ENCODE measurements at places on chromosomes 7 and 10.

GRCh38 chr10:122113161-122113944 is 124.4 kb downstream of the TACC2 start:
- DNase-seq, result peak; percentile 95

- no peak for DNase-seq
Observed at GRCh38 chr10:84188815-84189214, 5.5 kb upstream of the CDHR1 start.

DNA sequence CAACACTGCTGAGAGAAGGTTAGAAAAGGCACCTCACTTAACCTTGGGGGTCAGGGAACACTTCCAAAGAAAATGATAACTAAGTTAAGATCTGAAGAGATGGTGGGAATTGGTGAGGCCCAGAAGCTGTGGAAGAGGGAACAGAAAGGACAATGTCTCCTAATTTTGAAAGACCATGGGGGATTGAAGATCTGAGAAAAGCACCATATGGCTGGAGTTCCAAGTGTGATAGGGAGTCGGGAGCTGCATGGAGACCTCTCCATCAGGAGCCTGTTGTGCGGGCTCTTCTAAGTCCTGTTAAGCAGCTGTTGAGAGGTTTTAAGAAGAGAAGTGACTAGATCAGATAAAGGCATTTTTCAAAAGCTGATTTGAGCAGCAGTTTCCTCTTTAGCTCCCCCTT is 254.3 kb downstream of the CDK14 start:
- no peak for DNase-seq

DNA sequence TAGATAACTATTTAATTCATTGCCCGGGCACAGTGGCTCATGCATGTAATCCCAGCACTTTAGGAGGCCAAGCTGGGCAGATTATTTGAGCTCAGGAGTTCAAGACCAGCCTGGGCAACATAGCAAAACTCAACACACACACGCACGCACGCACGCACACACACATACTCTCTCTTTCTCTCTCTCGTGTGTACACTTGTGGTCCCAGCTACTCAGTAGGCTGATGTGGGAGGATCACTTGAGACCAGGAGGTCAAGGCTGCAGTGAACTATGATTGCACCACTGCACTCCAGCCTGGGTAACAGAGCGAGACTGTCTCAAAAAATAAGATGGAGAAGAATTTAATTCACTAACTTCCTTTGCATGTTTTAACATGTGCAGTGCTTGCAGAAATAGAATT is 38.1 kb downstream of the PTPN12 start:
- no peak for DNase-seq

GRCh38 chr7:148129023-148129422 is 461.5 kb upstream of the C7orf33 start:
- DNase-seq, result no peak

DNA sequence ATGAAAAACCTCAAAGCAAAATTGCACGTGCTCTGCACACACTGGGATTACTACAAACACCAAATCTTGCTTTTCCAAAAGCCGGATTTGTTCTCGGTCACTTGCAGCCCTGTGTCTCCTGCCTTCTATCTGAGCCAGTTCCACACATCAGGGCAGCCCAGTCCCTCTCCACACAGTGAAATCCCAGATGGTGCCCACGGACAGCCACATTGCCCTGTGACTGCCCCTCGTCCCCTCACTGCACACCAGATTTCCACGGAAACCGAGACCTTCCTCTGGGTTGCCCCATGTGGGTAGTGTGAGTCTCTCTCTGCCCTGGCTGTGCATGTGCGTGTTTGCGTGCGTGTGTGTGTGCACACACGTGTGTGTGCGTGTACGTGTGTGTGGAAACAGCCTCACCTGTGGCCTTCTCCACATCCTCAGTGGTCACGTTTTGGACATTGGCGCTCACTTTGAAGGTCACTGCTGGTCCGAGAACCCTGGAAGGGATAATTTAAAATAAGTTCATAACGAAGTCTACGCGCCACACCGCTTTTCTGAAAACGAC is 506.7 kb downstream of the PTPRN2 start:
- DNase-seq, result no peak

DNA sequence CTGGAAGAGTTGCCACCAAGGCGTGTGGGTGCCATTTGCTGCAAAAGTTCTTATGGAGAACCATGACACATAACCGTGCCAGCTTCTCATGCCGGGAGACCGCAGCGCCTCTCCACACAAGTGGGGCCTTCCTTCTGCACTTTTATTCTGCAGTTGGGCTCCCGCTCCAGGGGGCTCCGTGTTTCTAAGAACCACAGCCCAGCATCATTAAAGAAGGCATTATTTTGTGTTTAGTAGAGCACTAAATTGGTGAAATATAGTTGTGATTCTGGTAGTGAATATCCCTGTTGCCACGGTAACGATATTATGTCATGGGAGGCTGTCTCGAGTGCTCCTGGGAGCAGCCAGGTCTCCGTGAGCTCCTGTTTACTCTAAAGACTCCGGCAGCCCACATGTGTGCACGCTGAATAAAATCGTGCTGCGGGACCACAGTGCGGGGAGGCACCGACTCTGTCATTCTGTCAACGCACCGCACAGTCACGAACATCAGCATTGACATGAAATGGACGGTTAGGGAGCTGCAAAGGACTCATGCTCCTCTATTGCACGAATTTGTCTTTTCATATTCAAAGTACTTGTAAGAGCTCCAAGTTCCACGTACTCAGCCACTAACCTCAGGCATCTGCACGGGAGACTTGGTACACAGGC is 68.8 kb upstream of the PITRM1 start:
- no peak for DNase-seq

- DNase-seq, result no peak
Observed at GRCh38 chr7:154918266-154918665, 84.7 kb downstream of the PAXIP1 start.

GRCh38 chr10:99372546-99373271 is 43.6 kb downstream of the CNNM1 start:
- DNase-seq, result no peak

DNA sequence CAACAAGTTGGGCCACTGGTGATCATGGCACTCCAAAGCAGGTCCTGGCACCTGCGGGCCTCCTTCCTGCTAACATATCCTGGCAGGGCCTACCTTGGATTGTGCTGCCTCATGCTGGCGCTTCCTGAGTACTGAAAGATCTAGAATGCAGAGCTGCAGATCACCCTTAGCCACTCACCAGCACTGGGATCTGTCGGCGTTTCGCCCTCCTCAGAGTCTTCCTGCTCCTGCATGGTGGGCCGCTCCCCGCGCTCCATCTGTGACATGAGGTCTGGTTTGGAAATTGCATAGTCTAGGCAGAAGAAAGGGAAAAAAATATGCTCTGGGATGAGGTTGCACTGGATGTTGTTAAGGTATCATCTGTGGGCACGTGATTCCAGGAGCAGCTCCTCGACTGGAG is 10.0 kb downstream of the ZNF777 start:
- peak; percentile 19 for DNase-seq

GRCh38 chr7:48144291-48144768 is 26.9 kb upstream of the ABCA13 start:
- no peak for DNase-seq

GRCh38 chr10:64846700-64847099 is 1325.5 kb downstream of the REEP3 start:
- no peak for DNase-seq

DNA sequence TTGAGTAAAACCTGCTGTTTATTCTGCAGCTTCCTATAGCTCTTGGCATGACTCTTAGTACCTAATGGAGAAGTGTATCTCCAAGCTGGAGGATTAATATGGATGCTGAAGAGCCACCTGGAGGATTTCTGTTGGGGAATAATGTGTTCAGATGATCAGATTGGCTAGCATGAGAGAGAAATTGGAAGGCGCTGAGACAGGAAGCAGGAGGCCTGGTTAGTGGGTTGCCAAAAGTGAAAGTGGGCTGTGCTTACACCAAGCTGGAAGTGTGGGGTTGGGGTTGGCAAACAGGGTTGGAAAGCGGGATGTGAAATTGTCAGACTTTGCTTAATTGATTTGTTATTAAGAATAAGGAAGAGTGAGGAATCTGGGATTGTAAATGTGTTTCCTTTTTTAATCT is 111.8 kb upstream of the PLPP4 start:
- DNase-seq, result no peak

- peak; percentile 85 for DNase-seq
Observed at GRCh38 chr10:77710081-77710551, 72.5 kb upstream of the KCNMA1 start.

GRCh38 chr7:88694207-88694606 is 65.3 kb upstream of the ZNF804B start:
- no peak for DNase-seq

- no peak for DNase-seq
Observed at GRCh38 chr7:103640031-103640779, 194.2 kb upstream of the SLC26A5 start.

- no peak for DNase-seq
Observed at GRCh38 chr7:26420422-26421019, 128.9 kb downstream of the SNX10 start.

- DNase-seq, result no peak
Observed at GRCh38 chr10:35574924-35575352, 30.2 kb upstream of the GJD4 start.

DNA sequence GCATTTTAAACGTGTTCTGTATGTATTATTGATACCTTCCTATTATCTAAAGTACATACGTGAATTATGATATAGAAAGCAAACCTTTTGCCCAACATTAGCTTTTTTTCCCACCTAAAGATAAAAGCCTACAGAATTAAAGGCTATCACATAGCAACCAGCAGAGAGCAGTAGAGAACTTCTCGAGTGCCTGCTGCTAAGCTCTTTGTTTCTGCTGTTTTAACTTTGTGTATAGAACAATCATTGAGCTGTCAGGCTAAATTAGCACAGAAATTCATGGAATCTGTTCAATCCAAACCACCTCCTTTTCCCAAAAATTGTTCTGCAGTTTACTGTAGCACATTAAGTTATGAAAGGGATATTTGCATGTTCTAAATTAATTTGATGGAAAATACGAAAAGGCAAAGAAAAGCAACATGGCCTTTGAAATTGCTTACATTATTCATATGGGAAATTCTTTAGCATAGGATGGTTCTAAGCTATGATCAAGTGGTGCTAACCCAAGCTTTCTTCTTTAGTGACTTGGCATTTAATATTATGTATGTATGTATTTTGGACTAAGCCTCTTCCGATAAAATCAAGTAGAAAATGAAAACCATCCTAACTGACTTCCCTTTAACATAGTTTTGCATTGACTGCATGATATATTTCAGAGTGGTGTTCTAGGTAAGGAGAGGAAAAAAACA is 1288.5 kb downstream of the GATA3 start:
- DNase-seq, result no peak

DNA sequence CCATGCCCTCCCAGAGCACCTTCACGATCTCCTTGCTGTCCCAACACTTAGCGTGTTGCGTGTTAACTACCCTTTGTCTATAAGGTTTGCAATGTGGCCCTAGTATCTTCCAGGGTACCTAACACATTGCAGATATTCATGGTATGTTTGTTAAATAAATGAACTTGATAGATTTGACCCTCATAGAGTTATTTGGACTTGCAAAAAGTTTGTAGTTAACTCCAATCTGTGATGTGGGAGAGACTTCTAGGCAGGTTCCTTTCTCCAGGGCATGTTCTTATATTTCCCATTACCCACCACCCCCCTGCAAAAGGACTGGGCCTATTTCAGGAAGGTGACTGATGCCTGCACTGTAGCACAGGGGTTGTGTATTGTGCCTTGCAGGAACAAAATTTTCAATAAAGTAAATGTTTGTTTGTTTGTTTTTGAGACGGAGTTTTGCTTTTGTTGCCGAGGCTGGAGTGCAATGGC is 612 bp downstream of the HILPDA start:
- no peak for DNase-seq

DNA sequence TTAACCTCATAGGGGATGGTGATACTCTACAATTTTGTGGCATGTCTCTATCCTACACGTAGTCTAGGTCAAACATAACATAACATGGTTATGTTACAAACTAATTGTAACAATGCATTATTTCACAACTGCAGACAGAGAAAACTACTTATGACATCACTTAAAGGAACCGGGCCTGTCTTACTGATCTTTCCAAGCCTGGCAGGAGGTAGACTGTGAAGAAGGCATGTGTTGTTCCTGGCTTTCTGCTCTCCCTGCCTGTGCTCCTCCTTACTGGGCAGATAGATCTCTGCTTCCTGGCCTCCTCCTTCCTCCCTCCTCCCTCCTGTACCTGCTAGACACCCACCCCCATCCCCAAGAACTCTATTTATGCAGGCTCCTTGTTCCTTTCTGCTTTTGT is 5.4 kb downstream of the CACNB2 start:
- no peak for DNase-seq

DNA sequence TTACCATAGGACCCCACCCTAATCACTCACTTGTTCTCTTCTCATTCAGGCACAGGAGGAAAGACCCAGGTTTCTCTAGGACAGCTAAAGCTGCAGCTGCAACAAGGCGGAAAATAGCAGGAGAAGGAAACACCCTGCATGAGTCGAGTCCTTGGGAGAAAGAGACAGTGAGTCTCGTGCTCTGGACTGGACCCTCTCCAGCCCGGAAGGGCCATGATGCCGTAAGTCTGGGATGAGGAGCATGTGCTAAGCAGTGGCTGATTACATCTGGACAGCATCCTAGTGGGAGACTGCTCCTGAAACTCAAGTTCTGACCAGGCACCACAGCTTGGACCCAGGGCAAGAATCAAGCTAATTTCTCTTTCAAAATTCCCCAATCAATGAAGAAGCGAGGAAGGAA is 39.4 kb downstream of the FBXW4 start:
- no peak for DNase-seq

DNA sequence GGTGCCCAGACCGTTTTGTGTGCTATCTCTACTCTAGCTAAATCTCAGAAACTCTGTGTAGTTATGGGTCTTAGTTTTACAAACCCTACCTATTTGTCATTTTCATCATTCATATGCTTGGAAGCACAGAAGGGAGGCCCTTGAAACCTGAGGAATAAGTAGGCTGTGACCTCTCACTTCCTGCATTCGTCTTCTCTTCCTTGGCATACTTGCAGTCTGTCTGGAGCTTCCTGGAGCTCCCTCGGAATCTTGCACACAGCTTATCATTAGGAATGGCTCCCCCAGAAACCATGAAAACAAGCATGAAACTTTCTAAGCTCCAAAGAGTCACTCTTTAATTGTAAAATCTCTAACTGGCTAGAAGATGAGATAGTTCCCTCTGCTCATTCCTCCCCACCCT is 376.9 kb upstream of the MYO3A start:
- no peak for DNase-seq

- DNase-seq, result no peak
Observed at GRCh38 chr7:23664122-23664521, 15.9 kb upstream of the FAM221A start.

All from esophagus muscularis mucosa (tissue), 4 donors.